ENCODE measurements at places on chromosomes 2 and 18.

- DNase-seq = no peak
Observed at GRCh38 chr18:43501099-43501498, 223.8 kb upstream of the SYT4 start.

DNA sequence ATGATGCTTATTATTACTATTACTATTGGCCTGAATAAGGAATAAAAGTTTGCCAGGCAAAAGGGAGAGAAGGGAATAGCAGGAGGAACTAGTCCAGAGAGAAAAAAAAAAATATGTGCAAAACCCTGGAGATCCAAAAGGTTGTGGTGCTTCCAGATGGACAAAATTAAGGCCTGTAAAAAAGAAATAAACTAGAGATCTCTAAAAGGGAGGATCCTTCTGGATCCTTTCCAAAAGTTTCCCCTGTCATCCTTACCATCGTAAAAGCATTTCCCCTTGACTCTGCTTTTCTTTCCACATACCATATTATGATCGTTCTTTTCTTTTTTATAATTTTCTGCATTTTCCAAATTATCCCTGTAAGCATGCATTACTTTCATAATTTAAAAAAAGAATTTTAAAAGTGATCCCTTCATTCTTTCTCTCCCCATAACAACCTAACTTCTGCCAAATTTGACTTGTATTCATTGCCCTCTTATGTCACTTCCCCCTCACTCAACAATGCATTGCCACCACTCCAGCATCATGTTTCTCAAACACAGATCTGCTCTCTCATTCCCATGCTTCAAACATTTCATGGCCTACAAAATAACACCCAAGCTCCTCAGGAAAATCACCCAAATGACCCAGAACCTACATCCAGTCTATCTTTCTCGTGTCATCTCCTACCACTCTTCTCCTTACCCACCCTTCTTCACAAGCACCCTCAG lies 40.3 kb downstream of the RBMS1 start:
- no peak for DNase-seq

DNA sequence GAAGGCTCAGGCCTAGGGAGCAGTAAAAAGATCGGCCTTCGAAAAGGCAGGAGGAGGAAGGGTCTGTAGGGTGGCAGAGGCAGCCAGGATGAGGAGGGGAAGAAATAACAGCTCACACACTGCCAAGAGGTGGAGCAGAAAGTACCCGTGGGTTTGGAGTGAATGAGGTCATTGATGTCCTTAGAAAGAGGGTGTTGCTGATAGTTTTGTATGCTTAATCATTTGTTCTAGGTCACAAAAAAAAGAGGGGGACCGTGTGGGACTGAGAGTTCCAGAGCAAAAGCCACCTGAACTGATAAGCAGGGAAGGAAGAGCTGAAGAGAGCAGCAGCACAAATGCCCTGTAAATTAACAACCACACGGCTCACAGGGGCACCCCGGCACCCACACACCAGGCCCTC lies 140.4 kb downstream of the FAM161A start:
- no peak for DNase-seq

DNA sequence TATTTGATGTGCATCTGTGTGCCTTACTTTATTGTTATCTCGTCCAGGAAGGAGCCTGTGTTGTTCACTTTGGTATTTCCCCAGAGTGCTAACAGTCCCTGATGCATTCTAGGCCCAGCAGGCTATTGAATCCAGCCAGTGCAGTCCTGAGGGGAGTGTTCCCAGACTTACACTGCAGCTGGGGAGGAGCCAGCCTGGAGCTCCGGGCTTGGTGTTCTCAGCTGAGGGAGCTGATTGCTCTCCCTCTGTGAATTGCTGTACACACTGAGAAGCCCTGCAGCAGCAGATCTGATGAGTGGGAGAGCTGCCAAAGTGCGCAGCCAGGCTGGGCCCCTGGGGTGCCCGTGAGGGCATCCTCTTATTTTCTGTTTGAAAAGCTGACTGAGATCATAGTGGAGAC lies 159.2 kb downstream of the GALNT3 start:
- no peak for DNase-seq

- DNase-seq = no peak
Observed at GRCh38 chr2:221477714-221478484, 94.2 kb downstream of the EPHA4 start.

- no peak for DNase-seq
Observed at GRCh38 chr2:73614997-73615396, 27.2 kb downstream of the NAT8 start.

- DNase-seq = no peak
Observed at GRCh38 chr2:59083075-59083828, 842.1 kb upstream of the FANCL start.

GRCh38 chr2:9260464-9260918 lies 53.9 kb downstream of the ASAP2 start:
- DNase-seq = no peak

- DNase-seq = no peak
Observed at GRCh38 chr2:195561116-195561921, 95.7 kb upstream of the SLC39A10 start.

DNA sequence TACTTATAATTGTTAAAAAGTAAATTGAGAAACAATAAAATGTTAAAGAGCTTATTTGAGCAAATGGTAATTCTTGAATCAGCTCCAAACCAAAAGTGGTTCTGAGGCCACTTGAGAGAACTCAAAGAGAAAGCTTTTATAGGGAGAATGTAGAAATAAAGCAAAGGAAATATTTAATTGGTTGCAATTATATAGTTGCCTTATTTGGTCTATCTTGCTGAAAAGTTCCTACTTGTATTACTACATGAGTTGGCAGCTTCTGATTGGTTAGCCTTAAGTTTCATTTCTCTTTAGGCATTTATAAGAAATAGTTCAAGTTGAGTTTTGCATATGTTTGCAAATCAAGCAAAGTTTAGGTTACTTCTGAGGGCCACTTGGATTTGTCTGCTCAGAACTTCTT lies 38.1 kb downstream of the SCN2A start:
- DNase-seq = no peak

DNA sequence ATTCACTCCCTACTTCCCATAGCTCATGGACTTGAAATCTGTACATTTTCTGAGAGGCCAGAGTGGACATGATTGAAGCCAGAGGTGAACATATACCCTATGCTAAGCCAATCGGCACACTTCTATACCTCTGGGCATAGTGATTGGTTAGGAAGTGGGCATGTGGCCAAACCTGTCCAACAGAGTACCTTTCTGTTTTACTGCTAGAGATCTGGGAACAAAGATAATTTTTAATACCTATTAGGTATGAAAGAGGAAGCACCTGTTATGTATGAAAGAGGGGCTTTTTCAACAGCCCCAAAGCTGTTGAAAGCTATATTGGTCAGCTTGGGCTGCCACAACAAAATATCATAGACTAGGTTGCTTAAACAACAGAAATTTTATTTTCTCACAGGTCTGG lies 27.7 kb downstream of the METTL8 start:
- DNase-seq = no peak

GRCh38 chr2:233922471-233922870 lies 5.3 kb downstream of the TRPM8 start:
- DNase-seq = no peak

DNA sequence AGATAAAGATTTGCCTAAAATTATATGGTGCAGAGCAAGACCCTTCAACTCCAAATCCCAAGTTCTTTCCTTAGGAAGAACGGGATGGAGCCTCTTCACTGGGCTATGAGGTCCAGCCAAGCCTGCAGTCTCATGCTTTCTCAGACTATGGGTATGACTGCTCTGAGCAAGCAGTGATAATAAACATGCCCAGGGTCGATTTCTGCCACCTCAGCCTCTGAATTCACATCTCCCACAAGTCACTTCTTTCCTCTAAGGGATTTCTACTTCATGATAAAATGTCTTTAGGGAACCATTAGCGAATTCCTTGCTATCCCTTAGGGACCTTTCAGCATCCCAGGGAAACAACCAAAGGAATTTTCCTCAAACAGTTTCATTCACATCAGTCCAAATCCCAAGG lies 94.8 kb downstream of the GFPT1 start:
- no peak for DNase-seq

- DNase-seq = no peak
Observed at GRCh38 chr2:29920631-29921559, 491 bp downstream of the ALK start.

DNA sequence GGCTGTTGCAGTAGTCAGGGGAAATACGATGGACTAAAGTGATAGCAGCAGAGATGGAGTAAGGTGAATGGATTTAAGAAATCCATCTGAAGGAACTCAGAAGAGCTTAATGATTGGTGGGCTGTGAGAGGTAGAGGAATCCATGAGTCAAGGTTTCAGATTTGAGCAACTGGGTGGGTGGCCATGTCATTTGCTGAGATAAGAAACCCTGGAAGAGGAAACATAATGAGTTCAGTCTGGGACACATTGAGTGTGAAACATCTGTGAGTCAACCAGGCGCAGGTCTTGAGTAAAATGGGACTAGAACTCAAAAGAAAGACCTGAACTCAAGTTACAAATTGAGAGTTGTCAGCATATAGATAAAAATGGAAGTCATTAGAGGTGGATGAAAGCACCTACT lies 19.7 kb upstream of the ASNSD1 start:
- no peak for DNase-seq

- no peak for DNase-seq
Observed at GRCh38 chr2:68975844-68976243, 1.4 kb downstream of the GKN1 start.

DNA sequence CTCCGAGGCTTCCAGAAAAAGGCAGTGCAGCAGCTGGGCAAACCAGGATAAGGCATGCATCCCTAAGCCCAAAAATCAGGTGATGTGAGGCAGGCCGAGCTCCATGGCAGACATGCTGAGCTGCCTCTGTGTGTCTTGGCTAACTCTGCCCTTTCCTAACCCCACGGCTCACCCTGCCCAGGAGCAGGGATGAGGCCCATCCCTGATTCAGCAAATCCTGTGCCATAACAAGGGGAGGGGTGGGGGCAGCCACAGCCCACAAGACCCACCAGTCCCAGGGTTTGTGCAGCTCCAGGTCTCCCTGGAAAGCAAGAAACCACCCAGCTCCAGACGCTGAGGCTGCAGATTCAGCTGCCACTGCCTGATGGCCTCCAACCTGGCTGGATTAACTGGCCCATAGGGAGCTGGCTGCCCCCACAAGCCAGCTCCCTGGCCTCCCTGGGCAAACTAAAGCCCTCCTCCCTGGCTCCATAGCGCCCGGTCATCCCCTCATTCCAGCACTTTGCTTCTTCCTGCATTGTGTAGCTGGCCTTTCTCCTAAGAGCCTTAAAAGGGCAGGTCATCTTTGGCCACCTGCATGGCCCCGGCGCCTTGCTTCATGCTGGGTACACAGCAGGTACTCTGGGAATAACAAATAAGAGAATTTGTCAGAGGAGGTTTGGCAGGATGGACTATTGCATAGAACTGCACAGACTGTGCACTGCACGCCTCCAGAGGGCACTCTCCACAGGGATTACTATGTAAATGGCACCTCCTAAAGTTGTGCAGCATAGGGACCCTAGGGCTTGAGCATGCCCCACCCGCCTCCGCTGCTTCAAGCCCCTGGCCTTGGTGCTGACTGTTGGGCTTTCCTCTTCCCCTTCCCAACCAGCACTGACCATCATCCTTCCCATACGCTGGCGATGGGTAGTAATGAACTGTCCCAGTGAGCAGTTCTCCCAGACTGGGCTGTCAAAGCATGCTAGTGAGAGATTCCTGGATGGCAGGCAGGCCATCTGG lies 10.7 kb downstream of the STEAP3 start:
- DNase-seq = no peak

GRCh38 chr2:203650860-203651613 lies 55.4 kb upstream of the CD28 start:
- DNase-seq = no peak

DNA sequence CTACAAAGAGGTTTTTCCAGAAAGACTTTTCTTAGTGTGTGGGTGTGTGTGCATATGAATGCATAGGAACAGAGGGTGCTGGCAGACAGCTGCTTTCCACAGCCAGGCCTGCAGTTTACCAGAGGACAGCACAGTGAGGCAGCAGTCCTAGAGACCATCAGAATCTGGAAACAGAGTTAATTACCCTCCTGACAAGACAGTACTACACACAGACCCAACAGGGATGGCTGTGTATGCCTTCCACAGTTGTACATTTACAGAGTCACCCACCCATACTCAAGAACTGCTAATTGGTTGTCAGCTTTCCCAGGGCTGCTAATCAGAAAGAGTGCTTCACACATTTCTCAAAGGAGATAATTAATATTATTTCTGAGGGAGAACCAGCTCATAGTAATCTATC lies 104.7 kb downstream of the FEZ2 start:
- no peak for DNase-seq

DNA sequence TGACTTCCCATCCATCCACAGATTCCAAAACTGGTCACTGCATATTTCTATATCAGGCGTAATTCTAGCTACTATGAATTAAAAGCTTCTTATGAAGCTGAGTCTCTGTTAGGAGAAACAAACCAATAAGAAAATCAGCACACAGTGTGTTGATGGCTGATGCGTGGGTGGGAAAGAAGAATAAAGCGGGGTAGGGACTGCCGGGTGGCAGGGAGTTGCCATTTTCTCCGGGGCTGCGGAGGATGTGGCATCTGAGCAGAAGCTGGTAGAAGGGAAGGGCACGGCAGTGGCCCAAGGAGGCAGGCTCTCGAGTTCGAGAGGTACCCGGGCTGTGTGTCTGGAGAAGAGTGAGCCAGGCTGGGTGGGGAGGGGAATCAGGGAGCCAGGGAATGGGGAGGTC lies 48.6 kb upstream of the CHMP1B start:
- no peak for DNase-seq

DNA sequence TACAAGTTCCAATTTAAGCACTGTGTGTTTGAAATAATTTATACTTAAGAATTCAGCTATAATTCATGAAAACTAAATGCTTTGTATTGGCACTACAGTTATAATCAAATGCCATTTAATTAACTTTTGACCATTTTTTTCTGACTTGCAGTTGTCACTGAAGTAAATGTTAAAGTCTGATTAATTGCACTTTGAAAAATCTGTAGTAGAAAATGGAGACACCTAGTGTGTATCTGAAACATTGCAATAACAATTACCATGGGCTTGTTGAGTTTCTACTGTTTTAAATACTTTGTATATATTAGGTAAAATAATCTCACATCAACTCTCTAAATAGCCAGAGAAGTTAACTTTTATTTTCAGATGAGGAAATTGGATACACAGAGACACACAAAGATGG lies 458.6 kb upstream of the FSIP2 start:
- peak; percentile 16 for DNase-seq

DNA sequence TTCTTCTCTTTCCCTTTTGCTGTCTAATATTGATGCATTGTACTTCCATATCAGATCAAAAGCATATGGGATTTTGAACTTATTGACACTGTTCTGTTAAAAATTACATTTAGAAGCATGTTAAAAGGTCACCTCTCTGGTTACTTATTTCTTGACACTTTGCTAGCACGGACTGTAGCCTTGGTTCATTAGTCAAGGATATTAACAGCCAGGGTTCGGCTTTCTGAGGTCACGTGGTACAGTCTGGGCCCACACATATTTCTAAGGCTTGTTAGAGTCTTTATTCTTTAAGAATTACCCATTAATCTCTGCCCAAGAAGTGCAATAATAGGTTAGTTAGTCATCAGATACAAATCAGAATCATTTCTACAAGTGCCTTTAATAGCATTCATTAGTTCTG lies 1035.8 kb upstream of the FANCL start:
- no peak for DNase-seq

- no peak for DNase-seq
Observed at GRCh38 chr2:32565902-32566301, 61.9 kb upstream of the TTC27 start.
